Ovary (tissue), 10 donors: ENCODE measurements at places on chromosomes 7 and 10. TPM values are rescaled to one million over a fixed set of nuclear protein-coding genes. Genes with fewer than 3 reads are reported as not detected.

- no peak overlapping the region for H3K27ac ChIP-seq
- no peaks in the 10 kb centered on the region for H3K27me3 ChIP-seq
- no peaks in the 10 kb centered on the region for H3K36me3 ChIP-seq
- H3K4me3 ChIP-seq: no peak overlapping the region
- no peaks in the 10 kb centered on the region for H3K4me1 ChIP-seq
- no peak for DNase-seq
Observed at GRCh38 chr7:7323352-7323751, 141.0 kb downstream of the C1GALT1 start.

DNA sequence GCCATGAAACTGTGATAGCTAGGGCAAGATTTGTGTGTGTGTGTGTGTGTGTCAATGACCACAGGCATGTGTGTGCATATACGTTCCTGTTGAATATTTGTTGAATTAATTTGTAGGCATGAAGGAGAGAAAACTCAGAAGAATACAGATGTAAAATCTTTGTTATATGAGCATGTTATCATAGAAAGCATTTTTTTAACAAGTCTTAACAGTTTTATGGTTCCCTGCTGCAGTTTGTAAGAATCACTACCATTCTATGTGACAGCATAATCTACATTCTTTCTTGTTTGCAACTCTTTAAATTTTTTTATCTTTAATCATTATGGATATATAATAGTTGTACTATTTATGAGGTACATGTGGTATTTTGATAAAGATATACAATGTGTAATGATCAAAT is 130.3 kb downstream of the CD36 start:
- H3K27ac ChIP-seq: no peak overlapping the region
- no peak overlapping the region for H3K4me3 ChIP-seq
- DNase-seq: no peak

- peak overlapping the region; percentile 73 for H3K27ac ChIP-seq
- peak; percentile 63 for DNase-seq
- H3K27me3 ChIP-seq: no peaks in the 10 kb centered on the region
- H3K4me1 ChIP-seq: peaks cover 10% of the 10 kb centered on the region
- no peak overlapping the region for H3K4me3 ChIP-seq
- no peaks in the 10 kb centered on the region for H3K36me3 ChIP-seq
Observed at GRCh38 chr7:4136501-4137110, 545.5 kb upstream of the FOXK1 start.

DNA sequence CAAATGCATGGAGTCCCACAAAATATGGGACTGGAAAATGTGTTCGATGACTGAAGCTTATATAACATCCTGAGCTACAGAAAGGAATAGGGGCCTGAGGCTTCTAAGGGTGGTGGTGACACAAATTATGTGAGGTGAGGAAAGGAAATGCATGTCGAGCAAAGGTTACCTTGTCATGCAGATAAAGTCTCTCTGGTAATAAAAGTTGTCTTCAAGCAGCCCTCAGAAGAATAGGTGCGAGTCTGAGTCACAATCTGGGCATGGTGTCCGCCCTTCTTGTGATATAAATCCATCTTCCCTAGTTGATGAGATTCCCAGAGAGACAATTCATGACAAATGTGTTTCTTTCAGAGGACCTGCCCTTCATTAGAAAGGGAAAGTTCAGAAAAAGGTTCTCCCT is 985.2 kb upstream of the C7orf33 start:
- no peak overlapping the region for H3K27ac ChIP-seq
- no peak for DNase-seq
- H3K4me3 ChIP-seq: no peak overlapping the region
- H3K4me1 ChIP-seq: no peaks in the 10 kb centered on the region

DNA sequence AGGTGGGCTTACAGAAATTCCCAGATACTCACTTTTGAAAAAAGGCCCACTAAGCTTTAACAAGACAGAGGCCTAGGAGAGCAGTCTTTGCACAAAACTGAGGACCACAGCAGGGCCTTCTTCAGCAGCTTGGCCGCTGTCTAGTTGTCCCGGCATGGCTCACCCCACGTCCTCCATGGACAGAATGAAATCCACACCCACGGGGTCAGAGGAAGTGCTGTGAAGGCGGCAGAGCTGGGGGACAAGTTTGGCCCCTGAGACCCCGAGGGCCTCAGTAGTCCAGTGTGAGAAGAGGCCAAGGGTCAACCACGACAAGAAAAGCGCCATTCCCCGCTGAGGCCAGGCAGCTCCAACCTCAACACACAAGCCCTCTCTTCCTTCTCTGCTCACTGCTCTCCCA is 78.9 kb downstream of the ZRANB1 start:
- no peaks in the 10 kb centered on the region for H3K36me3 ChIP-seq
- H3K27me3 ChIP-seq: no peaks in the 10 kb centered on the region
- H3K4me3 ChIP-seq: no peak overlapping the region
- H3K4me1 ChIP-seq: peaks cover 46% of the 10 kb centered on the region
- H3K27ac ChIP-seq: no peak overlapping the region

The ELAPOR2 gene
- 6.6 TPM for total RNA-seq

DNA sequence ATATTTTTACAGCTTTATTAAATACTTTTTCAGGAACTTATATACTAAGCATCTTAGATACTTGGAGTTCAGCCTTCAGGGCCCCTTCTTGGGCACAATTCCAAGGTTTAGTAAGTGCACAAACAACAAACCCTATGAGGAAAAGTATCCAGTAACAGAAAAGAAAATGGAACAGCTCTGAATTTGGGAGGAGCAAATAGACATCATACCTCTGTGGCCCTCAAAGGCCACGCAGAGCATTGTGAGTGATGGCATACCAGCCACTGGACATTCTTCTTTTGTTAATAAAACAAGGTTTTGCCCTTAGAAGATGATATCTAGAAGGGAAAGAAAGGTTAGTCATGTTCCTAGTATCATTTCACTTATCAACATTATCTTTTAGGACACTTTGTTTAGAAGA is 46.0 kb downstream of the ST7 start:
- H3K4me1 ChIP-seq: no peaks in the 10 kb centered on the region
- no peaks in the 10 kb centered on the region for H3K36me3 ChIP-seq
- no peaks in the 10 kb centered on the region for H3K27me3 ChIP-seq

- H3K27ac ChIP-seq: no peak overlapping the region
- H3K4me1 ChIP-seq: peaks cover 2% of the 10 kb centered on the region
- H3K27me3 ChIP-seq: no peaks in the 10 kb centered on the region
- no peak overlapping the region for H3K4me3 ChIP-seq
Observed at GRCh38 chr10:13163859-13164258, 2.5 kb downstream of the MCM10 start.

- DNase-seq: no peak
- H3K4me3 ChIP-seq: no peak overlapping the region
- H3K27me3 ChIP-seq: no peaks in the 10 kb centered on the region
Observed at GRCh38 chr10:7314170-7314569, 96.7 kb downstream of the SFMBT2 start.

The ARMS2 gene
- total RNA-seq: not detected

The TBX20 gene
- not detected for total RNA-seq

DNA sequence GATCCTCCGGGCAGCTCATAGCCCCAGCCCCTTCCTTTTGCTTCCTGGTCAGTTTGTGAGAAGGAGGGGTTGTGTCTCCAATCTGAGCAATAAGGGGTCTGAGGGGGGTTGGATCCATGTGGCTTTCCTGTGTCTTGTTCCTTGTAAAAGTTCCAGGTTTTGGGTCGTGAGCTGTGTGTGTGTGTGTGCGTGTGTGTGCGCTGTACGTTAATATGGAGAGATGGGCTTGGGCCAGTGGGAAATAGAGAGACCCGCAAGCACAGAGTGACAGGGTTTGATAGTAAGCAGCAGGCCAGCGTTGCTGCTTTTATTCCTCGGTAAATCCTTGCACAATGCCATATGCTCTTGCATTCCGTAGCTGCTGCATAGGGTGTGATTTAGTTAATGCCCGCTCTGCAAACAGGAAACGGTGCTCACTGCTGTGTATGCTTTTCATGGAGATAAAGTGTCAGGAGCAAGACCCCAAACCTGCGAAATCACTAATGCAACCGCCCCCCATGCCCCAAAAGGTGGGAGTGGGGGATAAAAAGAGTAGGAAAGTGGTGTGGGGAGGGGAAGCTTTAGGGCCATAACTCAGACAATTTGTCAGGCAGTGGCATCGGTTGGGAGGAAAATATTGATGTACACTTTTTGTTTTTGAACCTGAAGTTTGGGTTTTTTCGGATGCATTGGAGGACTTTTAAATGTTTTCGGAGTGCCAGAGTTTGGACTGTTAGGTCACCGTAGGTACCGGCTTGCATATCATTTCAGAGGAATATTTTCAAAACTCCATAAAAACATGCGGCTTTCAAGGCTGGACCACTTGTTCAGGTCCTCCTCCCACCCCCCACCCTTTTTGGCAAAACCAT is 108.7 kb downstream of the TCF7L2 start:
- H3K36me3 ChIP-seq: no peaks in the 10 kb centered on the region
- H3K4me3 ChIP-seq: peak overlapping the region; percentile 6

DNA sequence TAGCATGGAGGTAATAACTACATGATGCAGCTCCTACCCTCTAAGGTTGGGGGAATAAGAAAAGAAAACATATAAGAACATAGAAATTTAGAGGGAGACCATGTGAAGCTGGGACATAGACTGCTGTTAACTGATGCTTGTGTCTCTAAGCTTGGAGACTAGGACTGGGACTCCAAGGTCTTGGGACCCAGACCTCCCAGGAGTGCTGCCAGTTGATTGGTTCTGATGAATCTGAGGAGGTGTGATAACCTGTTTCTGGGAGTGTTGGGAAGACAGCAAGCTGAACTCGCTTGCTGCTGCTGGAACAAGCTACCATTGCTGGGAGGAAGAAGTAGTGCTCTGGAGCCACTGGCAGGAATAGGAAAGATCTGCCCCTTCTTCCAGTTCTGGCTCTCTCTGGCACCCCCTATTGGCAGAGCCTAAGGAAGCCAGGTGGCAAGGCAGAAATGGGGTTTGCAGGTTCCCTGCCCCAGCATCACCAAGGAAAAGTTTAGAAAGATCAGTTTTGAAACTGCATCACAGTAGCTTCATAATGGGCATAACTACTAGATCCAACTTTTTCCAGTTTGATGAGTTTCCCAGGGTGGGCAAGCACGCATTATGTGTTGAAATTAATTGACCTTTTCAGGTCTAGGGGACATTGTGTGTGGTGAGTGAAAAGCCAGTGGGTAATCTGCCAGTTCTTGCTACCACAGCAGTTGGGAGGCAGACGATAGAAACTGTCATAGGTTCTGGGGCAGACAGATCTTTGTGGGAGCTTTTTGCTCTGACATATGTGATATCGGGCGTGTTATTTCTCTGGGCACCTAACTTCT is 140.7 kb downstream of the SND1 start:
- H3K27me3 ChIP-seq: no peaks in the 10 kb centered on the region
- peaks cover 4% of the 10 kb centered on the region for H3K4me1 ChIP-seq
- no peak for DNase-seq
- H3K4me3 ChIP-seq: no peak overlapping the region

The TAF5 gene
- 4.6 TPM for total RNA-seq
